HAP-1 (cell line): ENCODE measurements at places on chromosomes 7 and 10.

GRCh38 chr7:80827239-80827633 lies 91.6 kb downstream of the SEMA3C start:
- no peak for DNase-seq

DNA sequence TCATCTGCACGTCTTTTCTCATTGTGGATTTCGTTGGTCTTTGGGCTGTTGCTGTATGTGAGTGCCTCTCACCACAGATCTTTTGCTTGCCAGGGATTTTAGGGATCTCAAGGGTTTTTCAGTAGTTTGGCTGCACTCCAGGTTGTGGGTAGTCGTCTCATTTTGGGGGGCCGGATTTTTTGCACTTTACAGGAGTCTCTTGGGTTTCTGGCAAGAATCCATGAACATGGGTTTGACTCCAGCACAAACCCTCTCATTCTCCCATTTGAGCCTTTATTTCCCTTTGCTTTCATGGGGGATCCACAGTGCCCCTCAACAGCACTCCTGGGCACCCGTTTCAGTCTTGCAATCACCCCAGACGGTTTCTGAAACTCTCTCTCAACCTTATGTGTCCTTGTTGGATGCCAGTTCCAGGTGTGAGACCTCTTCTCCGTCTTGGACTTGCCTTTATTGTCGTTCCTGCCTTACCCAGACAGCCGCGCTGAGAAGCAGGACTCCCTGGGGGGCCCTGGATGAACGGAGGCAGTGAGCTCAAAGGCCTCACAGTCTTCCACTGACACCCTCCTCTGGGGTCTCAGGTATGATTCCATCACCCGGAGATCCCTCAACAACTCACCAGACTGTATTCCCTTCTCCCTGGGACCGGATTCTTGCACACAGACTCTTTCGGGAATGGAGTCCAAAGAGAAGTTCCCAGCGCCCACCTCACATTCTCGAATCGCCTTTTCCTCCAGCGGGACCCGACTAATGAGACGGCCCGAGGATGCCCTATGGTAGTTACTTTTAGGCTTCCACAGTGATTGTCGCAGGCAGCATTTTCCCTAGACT lies 18.8 kb upstream of the ZNF273 start:
- DNase-seq, result no peak

- DNase-seq, result no peak
Measured at GRCh38 chr7:37806152-37806551, 42.2 kb upstream of the NME8 start.

DNA sequence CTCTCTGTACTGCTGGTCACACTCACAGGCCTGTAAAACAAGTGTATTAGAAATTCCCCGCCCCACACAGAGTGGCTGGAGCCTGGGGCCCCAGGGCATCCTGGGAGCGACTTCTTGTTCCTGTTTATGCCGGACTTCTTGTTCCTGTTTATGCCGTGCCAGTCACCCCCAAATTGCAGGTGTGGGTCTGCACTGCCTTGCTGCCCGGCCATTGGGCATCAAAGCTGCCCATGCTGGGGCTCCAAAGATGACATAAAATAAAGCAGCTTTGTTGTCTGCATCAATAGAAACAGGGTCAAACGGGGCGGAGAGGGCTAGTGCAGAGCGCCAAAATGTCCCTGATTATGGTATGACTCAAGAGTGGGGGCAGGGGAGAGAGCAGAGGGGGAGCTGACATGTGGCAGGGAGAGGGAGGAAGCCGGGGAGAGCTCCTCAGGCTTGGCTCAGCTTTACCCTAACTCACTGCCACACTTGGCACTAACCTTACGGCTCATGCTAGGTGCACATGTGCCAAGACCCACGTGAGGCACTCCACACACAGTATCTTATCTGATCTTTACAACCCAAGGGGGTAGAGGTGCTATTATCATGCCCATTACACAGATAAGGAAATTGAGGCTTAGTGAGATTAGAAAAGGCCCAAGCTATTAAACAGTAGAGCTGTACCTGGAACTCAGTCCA lies 98.4 kb downstream of the PIP4K2A start:
- no peak for DNase-seq

DNA sequence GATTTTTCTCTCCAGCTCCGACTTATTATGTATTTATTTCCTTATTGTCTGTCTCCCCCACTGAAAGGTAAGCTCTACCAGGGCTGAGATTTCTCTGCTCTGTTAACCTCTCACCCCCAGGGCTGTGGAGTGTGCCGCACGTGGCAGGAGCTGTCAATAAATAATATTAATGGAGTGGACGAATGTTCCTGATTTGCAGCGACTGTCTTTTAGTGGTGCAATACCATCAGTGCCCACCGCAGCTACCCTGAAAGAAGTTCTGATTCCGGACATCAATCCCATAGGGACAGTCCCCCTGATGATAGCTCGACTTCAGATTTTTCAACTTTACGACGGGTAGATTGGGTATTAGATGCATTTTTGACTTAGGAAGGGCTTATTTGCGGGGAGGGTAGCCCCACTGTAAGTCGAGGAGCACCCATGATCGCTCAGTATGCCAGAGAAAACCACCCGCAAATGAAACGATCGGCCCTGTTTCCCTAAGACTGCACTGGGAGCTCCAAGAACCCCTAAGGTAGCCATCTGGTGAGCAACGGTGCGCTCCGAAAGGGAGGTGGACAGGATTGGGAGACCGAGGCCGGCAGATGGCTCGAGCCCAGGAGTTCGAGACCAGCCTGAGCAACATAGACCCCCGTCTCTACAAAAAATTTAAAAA lies 986 bp upstream of the PPP2R2D start:
- no peak for DNase-seq

DNA sequence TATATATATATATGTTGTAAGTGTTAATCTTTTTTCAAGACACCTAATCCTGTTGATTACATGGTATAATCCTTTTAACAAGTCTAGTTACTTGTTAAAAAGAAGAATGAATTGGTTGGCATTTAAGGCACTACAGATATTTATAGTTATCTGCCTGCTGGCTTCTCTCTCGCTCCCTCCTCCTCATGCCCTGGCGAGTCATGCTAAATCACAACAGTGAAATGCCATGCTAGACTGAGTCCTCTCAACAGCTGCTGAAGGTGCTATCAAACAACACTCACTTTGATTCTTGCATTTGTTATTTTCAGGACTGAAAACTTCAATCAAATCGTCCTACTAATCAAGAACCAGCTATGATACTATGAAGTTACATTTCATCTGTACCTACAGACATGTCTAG lies 15.4 kb downstream of the NRAP start:
- no peak for DNase-seq

GRCh38 chr10:102072673-102073527 lies 7.8 kb downstream of the HPS6 start:
- DNase-seq, result peak; percentile 81

GRCh38 chr7:143205560-143206293 lies 16.1 kb upstream of the TAS2R40 start:
- DNase-seq, result no peak

DNA sequence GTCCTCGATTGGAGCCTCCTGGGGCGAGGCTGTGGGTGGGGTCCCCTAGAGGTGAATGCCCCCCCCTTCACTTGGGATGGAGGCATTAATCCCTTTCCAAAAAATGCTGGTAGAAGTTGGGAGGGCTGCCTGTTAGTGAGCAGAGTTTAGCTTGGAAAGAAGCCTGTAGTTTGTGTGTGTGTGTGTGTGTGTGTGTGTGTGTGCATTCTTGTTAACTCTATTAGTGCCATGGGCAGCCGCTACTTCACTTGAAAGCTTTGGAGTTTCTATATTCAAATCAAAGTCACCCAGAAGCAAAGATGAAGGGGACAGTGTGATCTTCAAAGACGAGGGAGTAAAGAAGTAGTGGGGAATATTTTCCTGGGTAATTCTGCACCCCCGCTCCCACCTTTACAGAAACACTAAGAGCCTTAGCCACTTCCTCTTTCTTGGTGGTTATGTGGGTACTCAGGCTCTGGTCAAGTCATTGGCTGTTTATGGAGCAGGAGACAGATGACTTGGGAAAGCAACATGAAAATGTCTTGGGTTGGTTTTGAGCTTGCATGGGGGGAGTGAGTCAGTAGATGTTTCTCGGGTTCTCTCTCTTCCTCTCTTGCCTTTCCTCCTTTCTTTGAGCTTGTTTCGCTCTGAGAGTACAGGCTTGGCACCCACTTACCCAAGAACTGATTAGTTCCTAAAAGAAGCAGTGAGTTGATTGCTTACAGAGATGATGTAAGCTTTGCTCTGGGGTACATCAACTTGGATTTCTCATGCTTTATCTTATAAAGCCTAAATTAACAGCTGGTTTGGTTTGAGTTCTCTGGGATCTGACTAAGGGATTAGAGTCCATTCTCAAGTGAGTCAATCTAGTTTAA lies 35.9 kb downstream of the TCF7L2 start:
- DNase-seq, result no peak

- no peak for DNase-seq
Measured at GRCh38 chr10:341081-341740, 206.0 kb downstream of the ZMYND11 start.

- no peak for DNase-seq
Measured at GRCh38 chr10:113858541-113858940, 4.1 kb downstream of the NHLRC2 start.

DNA sequence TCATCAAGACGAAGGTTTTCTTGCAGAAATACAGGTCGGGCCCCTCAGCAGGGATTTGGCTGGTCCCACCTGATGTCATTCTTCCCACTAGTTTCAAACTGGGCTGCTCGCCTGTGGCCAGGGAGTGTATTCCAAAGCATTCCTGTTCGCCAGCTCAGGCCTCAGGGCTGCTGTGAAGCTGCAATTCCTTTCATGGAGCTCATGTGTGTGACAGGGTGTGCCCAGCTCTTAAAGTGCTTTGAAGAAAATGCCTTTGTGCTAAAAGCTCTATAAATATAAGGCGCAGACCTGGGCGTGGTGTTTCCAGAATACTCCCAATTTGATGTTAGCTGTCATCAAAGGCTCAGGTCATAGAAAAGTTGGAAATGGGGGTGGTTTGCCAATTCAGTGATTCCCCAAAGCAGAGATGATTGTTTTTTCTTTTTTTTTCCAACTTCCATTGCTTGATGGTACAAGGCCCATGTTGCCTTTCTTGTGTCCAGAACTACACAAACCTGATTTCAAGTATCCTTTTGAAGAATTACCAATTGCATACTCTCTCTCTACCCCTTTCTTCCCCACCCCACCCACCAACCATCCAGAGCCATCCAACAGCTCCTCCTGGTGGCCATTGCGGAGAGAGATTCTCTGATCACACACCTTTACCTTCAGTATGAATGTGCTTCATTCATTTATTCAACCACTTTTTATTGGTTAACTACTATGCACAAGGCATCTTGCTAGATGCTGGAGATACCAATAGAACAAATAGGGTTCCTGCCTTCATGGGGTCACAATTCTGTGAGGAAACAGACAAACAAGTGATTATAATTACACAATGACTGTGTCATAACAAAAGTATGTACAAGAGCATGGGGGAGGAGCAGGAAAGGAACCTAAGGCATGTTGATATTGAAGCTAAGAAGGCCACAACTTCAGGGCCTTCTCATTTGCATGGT lies 297.3 kb upstream of the LYZL1 start:
- DNase-seq, result peak; percentile 71

GRCh38 chr10:125708971-125709503 lies 10.5 kb upstream of the EDRF1 start:
- no peak for DNase-seq

DNA sequence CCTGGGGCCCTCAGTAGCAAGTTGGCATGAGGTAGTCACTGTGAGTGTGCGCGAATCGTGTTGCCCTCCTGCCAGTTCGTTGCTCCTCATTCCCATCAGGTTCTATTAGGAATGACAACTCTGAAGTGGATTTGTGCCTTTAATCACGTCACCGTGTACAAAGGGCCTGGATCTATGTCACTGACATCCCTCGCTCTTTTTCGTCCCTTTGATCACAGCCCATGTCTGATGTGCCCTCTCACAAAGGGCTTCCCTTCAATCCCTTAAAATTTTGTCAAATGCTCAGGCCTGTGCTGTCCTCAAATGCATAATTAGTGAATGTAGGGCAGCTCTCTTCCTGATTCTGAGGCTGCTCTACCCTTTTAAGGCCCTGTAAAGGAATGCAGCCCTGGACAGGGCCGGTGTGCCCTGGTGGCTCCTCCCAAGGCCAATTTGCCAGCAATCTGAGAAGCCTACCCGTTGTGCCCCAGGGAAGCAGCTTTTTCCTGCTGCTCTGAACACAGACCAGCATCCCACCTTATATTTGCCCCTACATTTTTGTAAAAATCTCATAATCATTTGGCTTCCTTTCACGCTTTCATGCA lies 93.6 kb downstream of the TMEM178B start:
- DNase-seq, result no peak

- DNase-seq, result no peak
Measured at GRCh38 chr10:96860631-96861277, 28.7 kb downstream of the LCOR start.

DNA sequence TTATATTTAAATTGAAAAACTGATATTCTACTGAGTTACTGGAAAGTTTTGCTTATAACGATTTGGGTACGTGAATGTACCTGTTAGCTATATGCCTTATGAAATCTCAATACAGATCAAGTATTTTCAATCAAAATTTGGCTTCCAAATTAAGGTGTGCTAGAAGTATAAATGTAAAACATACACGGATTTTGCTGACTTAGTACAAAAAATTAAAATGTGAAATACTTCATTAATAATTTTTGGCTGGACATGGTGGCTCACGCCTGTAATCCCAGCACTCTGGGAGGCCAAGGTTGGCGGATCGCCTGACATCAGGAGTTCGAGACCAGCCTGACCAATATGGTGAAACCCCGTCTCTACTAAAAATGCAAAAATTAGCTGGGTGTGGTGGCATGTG lies 11.7 kb downstream of the DNAJC1 start:
- DNase-seq, result no peak

- no peak for DNase-seq
Measured at GRCh38 chr10:92938841-92939240, 90.5 kb downstream of the EXOC6 start.

GRCh38 chr7:66238773-66239466 lies 33.8 kb downstream of the TPST1 start:
- no peak for DNase-seq

- DNase-seq, result no peak
Measured at GRCh38 chr10:91705948-91706670, 73.2 kb upstream of the PPP1R3C start.

GRCh38 chr10:110221721-110222261 lies 14.4 kb downstream of the MXI1 start:
- DNase-seq, result peak; percentile 54

DNA sequence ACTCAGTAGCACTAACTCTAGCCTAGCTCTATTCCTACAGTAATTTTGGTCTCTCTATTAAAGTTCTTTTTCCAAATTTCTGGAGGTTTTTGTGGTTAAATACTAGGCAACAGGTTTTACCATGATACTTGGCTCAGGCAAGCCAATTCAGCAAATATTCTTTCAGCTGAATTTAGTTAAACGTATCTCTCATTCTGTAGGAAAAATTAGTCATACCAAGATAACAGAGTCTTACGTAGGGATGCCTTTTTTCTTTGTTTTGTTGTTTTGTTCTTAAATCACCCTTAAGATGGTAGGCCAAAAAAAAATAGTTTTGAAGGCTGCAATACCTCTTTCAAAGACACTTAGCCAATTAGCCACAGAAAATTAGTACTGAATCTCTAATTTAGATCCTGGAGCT lies 180.5 kb downstream of the MAGI2 start:
- no peak for DNase-seq

- DNase-seq, result no peak
Measured at GRCh38 chr10:93548376-93549071, 17.9 kb upstream of the FFAR4 start.

- DNase-seq, result no peak
Measured at GRCh38 chr7:117411539-117411938, 15.8 kb downstream of the ASZ1 start.
